ENCODE measurements at places on chromosomes 3 and 15.

GRCh38 chr3:10570196-10570946, 65.0 kb upstream of the ATP2B2 start:
- no peak for DNase-seq

DNA sequence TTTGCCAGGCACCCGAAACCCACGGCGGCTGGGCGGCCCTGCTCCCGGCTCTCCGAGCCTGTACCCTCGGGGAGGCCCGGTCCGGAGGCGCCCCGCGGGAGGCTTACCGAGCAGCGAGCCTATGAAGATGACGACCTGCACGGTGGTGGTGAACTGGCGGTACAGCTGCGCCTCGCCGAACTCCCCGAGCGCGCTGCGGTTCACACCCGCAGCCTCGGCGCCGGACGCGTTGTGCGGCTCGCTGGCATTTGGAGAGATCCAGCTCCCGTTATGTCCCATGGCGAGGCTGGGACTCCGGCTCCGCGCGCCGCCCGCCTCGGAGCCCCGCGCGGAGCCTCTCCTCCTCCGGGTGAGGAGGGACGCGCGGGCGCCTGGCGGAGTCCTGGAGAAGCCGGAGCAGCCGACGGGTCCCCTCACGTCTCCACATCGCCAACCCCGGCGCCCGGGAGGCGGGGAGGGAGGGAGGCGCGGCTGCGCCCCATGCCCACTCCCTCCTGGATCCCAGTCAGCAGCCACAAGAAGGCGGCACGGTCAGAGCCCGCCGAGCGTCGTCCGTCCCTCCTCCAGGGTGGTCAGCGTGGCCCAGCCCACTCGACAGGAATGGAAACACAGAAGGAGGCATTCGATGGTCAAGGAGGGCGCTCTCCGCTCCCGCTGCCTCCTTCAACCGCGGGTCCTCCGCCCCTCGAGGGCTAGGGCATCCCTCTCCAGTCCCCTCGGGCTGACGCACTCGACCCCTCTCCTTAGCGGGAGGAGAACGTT, at the start of gene GPR176:
GPR176 (minus strand) TSS at position 519 of the 762 bp plus-strand sequence; CDS start at position 279, 240 bp downstream.
- peak; percentile 5 for DNase-seq

- no peak for DNase-seq
Observed at GRCh38 chr15:44340410-44340809, 51.9 kb downstream of the GOLM2 start.

DNA sequence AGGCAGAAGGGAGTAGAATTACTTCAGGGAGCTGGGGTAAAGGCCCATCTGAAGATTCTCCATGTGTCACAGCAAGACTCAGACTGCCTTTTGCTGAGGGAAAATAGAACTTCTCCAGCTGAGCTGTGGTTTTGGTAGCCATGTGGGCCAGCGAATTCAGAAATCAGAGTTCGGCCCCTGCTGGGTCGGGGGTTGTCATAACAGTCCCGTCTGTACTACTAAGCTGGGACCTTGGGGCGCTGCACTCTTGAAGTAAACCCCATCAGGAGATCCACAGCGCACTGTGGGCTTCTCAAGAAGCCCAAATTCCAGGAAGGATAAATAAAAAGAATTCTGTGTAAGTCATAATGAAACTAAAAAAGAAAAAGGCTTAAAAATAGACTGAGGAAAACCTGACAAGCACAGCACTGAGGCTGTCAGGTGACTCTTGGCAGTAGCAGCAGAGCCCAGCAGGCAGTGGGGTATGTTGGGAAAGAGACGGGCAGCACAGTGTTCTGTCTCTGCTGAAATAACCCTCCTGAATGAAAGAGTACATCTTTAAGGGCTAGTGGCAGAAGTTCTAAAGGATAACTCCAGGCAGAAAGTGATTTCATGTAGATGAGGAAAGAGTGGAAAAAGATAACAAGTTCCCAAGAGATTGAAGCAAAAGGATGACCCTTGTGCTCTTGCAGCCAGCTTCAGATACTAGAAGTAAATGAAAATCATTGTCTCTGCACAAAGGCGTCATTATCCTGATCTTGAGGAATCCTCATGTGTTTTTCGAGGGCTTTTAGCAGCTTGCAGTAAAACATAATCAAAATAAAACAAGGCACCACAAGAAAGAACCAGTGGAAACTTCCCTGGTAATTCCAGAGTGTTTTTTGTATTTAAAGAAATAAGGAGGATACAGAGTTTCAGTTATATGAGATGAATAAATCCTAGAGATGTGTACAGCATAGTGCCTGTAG, 74.5 kb downstream of the RAB7A start:
- no peak for DNase-seq

DNA sequence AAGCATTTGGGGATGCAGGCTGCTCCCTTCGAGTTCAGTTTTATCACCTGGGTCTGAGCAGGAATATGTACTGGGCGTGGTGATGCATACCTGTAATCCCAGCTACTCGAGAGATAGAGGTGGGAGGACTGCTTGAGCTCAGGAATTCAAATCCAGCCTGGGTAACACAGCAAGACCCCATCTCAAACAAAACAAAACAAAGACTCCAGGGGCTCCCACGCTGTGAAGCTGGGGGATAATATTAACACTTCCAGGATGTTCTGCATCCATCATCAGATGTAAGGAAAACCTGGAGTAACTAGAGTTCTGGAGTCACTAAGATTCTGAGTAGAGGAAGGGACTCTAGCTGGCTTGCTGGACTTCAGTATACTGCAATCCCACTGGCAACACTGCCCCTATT, 40.6 kb downstream of the LYZL4 start:
- DNase-seq = no peak

DNA sequence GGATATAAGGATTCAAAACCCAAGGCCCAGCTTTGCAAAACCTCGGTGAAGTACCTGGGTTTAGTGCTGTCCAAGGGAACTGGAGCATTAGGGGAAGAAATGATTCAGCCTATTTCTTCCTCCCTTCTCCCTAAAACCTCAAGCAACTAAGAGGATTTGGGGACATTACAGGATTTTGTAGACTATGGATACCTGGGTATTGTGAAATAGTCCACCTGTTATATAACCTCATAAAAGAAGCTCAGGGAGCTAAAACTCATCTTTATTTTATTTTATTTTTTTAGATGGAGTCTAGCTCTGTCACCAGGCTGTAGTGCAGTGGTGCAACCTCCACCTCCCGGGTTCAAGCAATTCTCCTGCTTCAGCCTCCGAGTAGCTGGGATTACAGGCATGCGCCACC, 8.7 kb upstream of the SMCO1 start:
- no peak for DNase-seq

- DNase-seq = no peak
Observed at GRCh38 chr3:28934126-28934813, 346.6 kb upstream of the RBMS3 start.

DNA sequence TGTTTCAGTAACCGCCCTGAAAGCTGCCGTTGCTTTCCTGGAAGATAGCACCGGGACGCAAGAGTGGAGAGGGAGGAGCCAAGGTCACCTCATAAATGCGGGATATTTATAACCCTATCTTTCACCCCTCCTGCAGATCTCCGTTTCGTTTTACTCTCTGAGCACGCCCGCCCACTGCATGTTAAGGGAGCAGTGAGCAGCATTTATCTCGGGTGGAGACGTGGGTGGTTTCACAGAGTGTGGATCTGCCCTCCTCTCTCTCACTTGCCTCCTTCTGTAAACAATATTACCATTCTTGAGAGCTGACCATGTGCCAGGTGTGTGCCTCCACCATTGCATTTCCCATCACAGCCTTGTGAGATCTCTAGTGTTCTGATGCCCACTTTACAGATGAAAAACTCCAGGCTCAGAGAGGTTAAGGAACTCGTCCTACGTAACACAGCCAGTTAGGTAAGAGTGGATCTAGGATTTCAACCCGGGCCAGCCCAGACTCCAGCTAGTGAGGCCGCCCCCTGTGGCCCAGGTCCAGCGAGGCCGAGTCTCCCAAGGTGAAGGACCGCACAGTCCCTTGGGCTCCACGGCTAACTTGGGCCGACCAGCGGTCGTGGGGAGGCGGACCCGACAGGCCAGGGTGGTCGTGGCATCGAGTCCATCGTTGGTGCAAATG, 16.9 kb upstream of the SEMA4B start:
- no peak for DNase-seq

DNA sequence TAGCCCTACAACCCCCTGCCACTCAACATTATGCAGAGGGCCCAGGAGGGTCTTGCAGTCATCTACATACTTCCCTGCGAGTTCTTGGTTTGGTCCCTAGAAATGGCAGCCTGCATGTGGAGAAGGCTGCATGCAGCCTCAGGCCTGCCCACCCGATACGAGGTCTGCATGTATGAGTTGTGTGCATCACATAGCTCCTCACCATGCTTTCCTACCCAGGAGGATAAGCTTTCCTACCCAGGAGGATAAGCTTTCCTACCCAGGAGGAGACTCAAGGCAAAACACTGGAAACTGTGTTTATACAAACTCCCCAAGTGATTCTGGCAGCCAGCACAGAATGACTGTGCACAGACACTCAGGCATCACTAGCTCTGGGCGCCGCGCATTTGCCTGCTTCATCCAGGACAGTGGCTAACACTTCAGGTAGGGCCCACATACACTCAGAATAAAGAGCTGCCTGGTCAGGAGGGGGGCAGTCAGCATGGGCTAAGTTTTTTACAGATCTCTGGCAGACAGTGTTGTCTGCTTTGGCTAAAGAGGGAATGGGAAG, 187.7 kb downstream of the THSD4 start:
- no peak for DNase-seq

- no peak for DNase-seq
Observed at GRCh38 chr15:61227269-61227949, 1.7 kb downstream of the RORA start.

- DNase-seq = no peak
Observed at GRCh38 chr15:65418596-65418995, 4.2 kb downstream of the IGDCC4 start.

- no peak for DNase-seq
Observed at GRCh38 chr15:48550822-48551525, 94.5 kb downstream of the FBN1 start.

- no peak for DNase-seq
Observed at GRCh38 chr3:63070476-63070810, 195.2 kb upstream of the CADPS start.

DNA sequence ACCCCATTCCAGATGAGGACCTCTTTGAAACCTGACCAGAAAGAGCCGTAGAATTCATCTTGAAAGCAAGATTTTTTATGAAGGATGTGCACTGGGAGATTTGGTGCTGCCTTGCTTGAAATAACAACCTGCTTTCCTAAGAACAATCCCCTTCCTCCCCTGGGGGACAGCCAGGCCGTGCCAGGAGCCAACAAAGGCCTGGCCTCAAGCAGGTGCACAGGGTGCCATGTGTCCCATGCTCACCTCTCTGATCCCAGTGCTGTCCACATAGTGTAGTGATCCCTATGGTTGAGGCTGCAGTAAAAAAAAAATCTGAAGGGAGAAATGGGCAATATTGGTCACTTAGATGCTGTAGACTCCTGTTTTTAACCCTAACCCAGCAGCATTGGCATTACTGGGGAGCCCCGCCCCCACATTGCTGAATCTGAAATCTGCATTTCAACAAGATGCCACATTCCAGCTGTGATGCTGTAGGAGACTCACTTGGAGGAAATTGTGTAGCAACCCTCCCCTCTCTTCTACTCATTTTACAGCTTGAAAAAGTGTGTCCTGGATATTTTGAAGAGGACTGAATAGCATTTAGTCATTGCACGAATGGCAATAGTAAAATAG, 171.2 kb downstream of the APBA2 start:
- DNase-seq = no peak

GRCh38 chr3:118577055-118577777, 457.4 kb downstream of the IGSF11 start:
- no peak for DNase-seq

DNA sequence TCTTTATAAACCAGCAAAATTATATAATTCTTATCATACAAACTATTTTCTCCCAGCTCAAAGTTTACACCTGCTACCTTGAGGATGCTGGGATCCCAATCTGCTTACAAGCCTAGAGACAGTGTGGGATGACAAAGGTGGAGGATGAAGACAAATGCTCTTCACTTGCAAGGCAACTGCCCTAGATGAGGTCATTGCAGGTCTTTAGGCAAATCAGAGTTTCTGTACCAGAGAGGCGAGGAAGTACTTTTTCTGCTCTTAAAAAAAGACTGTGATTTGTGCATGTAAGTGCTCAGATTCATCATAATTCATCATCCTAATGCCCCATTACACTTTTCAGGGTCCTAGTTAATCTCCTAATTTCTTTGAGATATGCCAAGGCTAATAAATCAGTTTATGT, 376.1 kb downstream of the ZPLD1 start:
- DNase-seq = no peak

DNA sequence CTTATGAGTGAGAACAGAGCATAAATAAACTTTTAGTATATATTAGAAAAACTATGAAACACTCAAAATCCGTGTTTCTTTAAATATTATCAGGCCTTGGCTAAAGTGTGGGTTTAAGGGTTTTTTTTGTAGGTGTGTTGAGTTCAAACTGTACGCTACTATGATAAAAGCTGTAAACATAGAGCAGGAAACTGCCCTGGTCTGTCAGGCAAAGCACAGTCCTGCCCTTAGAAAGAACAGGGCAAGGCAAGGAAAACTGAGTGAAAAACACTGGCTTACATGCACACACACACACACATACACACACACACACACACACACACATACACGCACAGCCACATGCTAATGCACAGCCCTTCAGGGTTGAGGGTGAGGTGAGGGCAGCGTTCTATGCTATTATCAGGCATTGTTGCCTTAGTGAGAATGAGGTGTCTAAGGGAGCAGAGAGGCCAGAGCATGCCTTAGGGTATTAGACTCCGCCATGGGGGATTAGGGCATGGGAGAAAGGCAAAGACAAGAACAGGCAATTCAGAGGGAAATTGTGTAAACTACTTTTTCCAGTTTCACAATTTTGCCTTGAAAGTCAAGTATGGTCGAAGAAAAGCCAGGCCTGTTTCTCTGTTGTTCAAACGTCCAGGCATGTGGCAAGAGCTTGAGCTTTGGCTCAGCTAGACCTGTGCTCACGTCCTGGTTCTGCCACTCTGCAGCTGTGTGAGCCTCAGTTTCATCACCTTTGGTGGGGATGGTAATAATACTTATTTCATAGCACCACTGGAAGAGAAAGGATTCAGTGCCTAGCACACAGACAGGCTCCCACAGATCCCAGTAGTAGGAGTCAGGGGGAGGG, 36.3 kb upstream of the TPM1 start:
- DNase-seq = no peak

GRCh38 chr15:35507932-35508638, 37.9 kb downstream of the DPH6 start:
- DNase-seq = no peak

- DNase-seq = no peak
Observed at GRCh38 chr15:33068511-33068990, 126.0 kb downstream of the FMN1 start.

DNA sequence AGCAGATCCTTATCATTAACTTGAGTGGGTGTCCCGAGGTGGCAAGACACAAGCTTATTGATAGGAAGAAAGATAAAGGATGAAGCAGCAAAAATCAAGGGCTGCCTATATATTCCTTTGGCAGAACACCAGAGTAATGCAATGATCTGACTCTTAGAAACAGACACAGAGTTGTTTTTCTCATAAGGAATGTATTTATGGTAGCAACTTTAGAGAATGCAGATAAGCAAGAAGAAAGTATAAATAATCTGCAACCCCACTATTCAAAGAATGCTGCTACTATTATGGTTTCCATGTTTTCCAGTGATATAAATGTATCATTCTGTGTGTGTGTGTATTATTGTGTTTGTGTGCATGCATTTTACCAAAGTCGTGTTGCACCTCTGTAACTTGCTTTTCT, 208.3 kb downstream of the THSD4 start:
- no peak for DNase-seq
